ENCODE measurements at places on chromosomes 4 and X. TPM values are rescaled to one million over a fixed set of nuclear protein-coding genes. Genes with fewer than 3 reads are reported as not detected.

CBLL2 gene
- total RNA-seq: not detected

GPM6B gene
- total RNA-seq: not detected

UNC5C gene
- total RNA-seq: not detected

MGARP gene
- not detected for total RNA-seq

IDUA gene
- total RNA-seq: 42.6 TPM

DGKK gene
- not detected for total RNA-seq

CT45A5 gene
- total RNA-seq: not detected

SGMS2 gene
- 0.05 TPM for total RNA-seq

LAMP2 gene
- 46.1 TPM for total RNA-seq

MSX1 gene
- total RNA-seq: not detected

GC gene
- total RNA-seq: not detected

MFAP3L gene
- not detected for total RNA-seq
